ENCODE measurements at places on chromosomes 13 and 19.

DNA sequence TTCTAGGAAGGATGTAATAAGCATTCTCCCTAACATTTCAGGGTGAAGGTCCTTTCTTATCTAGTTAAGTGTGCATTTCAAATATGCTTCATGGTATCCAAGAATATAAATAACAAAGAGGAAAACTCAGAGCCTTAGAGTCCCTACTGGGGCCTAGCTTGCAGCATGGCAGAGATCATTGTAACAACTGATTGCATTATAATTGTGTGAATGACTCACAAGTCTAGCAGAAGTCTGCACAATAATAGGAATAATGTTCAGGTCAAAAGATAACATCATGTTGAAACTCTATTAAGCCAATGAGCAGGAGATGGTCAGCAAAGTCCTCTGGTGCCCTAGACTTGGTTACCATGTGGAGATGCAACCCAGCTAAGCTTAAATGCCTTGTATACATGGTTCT is 3.4 kb downstream of the POSTN start:
- DNase-seq, result no peak

- DNase-seq, result no peak
These were observed 51.4 kb downstream of the LRCH1 start for GRCh38 chr13:46604226-46604990.

DNA sequence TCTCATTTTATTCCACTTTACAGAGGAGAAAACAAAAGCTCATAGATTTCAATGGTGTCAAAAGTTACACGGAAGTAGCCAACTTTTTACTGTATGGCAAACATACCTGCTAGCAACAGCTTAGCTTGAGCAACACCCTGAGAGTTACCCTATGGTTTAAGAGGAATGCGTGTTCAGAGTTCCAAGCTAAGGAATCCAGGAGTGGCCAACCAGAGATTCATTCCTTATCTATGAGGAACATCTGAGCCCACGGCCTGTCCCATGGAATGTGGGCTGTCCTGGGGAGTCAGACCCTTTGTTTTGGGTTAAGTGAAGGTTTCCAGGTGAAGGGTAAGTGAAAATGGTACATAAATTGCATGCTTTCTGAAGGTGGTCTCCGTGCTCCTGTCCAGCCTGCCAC is 67.5 kb downstream of the STARD13 start:
- no peak for DNase-seq

DNA sequence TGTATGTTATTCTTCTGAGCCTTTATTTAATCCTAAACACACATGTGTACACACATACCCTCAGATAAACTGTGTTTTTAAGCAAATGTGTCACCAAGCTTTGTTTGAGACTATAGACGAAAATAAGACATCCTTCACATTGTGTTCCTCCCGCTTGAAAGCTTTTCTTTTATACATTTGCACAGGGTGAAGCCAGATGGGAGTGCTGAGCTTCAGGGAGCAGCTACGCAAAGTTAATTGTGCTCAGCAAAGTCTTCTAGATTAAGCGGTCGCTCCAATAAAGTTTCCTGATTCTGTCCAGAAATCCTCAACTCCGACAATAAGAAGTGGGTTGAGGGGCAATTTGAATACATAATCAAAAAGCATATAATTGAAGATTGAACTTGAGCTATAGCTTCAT is 117.2 kb upstream of the ARGLU1 start:
- DNase-seq, result no peak

- DNase-seq, result no peak
These were observed 4.7 kb downstream of the LRFN3 start for GRCh38 chr19:35940839-35941238.

- no peak for DNase-seq
These were observed 109.8 kb downstream of the CACNA1A start for GRCh38 chr19:13396250-13397080.

GRCh38 chr13:27120011-27120410 is 51.6 kb downstream of the USP12 start:
- DNase-seq, result no peak

DNA sequence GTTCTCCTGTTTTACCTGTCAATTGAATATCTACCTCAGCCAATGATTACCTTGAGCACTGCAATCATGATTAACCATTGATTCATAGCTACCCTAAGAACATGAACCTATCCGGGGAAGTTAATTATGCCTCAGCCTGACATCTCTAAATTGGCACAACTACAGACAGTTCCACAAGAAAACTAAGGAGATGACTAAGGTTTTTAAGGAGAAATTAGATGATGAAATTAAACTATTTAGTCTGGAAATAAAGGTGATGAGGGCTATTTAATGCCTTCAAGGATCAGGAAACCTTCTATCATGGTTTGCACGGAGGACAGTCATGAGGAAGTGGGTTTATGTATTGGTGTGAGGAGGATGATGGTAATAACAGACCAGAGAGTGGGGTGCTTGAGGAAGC is 203.4 kb downstream of the COL4A1 start:
- no peak for DNase-seq

GRCh38 chr19:43441716-43442115 is 23.7 kb downstream of the LYPD3 start:
- DNase-seq, result no peak

DNA sequence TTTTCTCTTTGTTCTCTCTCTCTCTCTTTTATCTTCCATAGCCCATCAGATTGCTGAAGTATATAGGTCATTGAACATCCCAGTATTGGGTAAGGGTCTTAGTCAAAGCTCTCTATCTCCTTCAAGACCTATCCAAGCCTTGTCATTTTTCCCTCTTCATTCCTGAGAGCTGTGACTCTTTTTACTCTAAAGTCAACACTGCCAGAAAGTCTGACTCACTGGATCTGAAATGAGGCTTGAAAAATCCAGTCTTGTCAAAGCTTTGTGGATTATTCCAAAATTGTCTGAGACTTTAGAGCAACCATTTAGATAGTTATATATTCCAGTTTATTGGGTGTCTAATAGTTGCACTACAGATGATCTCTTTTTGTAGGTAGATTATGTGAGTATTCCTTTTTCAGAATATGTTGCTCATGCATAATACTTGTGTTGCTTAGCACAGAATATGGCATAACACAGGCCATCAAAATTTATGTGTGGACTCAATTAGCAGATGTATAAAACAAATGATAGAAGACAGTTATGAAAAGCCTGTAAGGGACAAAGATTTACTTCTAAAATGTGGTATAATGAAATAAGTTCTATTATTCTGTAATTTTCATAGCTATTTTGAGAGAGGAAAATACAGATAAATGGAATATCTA is 389.3 kb upstream of the PCDH9 start:
- no peak for DNase-seq

DNA sequence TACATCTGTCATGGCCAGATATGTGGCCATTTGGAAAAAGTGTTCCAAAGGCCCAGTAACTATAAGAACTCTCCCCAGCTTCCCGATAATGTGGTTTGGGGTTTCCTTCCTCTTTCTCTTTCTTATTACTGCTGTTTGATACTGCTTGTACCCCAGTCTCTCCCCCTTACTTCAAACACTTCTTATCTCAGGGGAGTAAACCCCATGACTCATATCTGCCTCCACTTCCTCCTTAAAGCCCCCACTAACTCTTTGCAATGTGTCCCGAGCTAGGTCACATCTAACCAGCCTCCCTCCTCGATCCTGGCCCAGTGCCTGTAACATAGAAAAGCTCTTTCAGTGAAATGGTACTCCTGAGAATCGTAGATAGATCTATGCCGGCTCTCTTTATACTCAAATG is 82.4 kb upstream of the STARD13 start:
- DNase-seq, result no peak

- DNase-seq, result no peak
These were observed 45.1 kb upstream of the CEACAM21 start for GRCh38 chr19:41530761-41531301.

DNA sequence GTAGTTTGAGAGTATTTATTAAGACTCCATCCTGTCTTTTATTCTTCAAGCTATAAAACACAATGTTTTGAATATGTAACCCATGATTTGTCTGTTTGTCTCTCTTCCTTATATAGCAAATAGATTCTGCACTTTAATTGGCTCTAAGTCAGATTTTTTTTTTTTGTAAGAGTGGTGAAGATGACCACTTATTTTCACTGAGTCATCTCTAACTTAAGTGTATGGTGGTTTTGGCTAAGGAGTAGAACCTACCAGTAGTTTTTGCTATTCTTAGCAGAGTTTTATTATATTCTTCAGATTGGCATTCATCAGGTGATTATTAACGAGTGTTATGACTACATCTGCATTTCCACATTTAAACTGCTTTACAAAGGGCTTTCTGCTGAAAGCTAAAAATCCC is 194.7 kb downstream of the LMO7 start:
- no peak for DNase-seq

GRCh38 chr13:113929628-113930615 is 44.0 kb downstream of the C13orf46 start:
- peak; percentile 44 for DNase-seq

GRCh38 chr13:113324398-113324797 is 27.4 kb downstream of the LAMP1 start:
- DNase-seq, result no peak

DNA sequence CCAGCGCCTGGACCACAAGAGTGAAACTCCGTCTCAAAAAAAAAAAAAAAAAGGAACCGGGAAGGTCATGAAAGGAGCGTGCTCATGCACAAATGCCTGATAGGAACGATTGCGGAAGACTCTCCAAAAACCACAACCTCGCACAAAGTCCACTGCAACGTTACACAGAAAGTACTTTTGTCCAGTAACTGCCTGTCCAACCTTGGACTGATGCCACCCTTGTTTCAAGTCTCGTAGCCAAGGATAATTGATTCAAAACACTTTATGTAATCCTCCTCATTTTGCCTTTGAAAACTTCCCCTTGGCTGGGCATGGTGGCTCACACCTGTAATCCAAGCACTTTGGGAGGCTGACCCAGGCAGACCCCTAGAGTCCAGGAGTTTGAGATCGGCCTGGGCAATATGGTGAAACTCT is 13.7 kb downstream of the LGALS7 start:
- no peak for DNase-seq

All from right forelimb (tissue), 1 donor.